ENCODE measurements at places on chromosomes 5 and 9.

GRCh38 chr9:124218987-124219461 lies 38.7 kb upstream of the NEK6 start:
- DNase-seq, result no peak

- no peak for DNase-seq
Observed at GRCh38 chr9:6183227-6183551, 32.4 kb upstream of the IL33 start.

DNA sequence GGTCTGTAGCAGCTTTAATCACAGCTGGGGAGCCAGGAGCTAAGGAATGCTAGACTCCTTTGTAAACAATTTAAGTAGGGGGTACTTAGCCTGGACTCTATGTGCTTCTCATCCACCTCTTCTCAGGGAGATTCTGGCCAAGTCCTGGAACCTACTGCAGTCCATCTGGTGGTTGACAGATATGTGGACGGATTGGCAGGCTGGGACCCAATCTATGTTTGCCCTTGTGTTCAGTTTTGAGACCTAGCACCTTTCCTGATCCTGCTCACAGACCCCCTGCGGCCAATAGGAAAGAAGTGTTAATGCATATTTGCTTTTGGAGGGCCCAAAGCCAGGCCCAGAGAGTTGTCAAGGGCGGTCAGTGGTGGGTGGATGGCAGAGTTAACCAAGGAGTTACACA lies 6.4 kb downstream of the SLC22A5 start:
- DNase-seq, result no peak

DNA sequence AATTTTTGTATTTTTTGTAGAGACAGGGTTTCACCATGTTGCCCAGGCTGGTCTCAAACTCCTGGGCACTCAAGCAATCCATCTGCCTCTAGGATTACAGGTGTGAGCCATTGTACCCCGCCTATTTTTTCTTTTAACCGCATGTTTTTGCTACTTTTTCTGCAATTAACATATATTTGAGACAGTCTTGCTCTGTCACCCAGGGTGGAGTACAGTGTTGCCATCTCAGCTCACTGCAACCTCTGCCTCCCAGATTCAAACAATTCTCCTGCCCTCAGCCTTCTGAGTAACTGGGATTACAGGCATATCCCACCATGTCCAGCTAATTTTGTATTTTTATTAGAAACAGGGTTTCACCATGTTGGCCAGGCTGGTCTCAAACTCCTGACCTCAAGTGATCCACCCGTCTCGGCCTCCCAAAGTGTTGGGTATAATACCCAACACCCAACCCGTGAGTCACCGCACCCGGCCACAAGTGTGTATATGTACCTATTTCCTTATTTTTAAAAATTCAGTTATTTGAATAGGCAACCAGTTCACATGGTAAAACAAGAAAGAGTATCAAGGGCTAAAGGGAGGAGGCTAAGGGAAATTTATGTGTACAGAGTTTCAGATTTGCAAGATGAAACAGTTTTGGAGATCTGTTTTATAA lies 13.3 kb downstream of the PHAX start:
- no peak for DNase-seq

GRCh38 chr9:17361378-17361777 lies 217.5 kb upstream of the SH3GL2 start:
- no peak for DNase-seq

GRCh38 chr9:99964336-99964735 lies 57.9 kb downstream of the STX17 start:
- DNase-seq, result no peak

- DNase-seq, result no peak
Observed at GRCh38 chr9:22512495-22512894, 65.9 kb downstream of the DMRTA1 start.

DNA sequence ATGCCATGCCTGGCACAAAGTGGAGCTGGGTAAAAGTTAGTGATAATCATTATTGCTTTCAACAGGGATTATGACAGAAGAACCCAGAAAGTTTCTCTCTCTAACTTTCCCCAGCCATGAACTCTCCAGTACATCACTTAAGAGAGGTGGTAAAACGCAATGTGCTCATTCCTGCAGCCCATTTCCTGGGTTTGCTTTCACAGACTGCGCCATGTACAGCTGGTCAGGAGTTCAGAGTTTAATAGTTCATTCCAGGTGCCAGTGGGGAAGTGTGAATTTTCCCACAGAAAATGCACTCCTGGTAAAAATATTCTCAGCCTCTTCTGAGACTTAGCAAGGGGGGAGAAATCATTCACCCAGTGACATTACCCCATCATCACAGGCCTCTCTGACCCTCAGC lies 35.5 kb downstream of the ADAM19 start:
- DNase-seq, result no peak

GRCh38 chr9:90142580-90142979 lies 500.0 kb downstream of the DIRAS2 start:
- no peak for DNase-seq

DNA sequence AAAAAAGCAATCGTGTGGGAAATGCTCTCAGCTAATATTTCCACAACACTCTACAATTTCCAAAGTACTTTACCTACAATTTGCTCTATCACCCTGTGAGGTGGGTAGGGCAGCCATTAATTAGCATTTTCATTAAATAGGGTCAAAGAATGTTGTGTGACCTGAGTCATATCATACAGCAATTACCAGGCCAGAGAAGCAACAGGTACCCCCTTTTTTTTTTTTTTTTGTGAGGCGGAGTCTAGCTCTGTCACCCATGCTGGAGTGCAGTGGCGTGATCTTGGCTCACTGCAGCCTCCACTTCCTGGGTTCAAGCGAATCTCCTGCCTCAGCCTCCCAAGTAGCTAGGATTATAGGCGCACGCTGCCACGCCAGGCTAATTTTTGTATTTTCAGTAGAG lies 108.8 kb upstream of the RETREG1 start:
- DNase-seq, result no peak

DNA sequence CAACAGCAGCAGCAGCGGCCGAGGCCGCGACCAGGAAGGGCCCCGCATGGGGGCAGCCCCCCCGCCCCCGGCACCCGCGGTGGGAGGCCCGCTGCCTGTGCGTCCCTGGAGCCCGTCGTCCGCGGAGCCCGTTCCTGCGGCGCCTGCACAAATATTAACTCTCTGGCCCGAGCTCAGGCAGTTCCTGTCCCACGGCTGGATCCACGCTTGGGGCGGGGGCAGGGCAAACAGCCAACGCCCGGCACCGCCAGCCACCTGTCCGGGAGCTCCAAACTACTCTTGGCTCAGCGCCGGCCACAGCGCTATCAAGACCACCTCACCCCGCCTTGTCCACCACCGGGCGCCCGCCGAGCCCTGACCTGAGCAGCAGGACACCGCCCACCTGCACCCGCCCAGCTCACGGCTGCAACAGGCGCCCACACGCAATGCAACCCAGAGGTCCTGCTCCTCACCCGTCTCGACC lies at the start of gene LRRC26:
LRRC26 (minus strand) TSS at position 156 of the 463 bp plus-strand sequence; CDS start at position 48, 108 bp downstream.
- DNase-seq, result no peak

DNA sequence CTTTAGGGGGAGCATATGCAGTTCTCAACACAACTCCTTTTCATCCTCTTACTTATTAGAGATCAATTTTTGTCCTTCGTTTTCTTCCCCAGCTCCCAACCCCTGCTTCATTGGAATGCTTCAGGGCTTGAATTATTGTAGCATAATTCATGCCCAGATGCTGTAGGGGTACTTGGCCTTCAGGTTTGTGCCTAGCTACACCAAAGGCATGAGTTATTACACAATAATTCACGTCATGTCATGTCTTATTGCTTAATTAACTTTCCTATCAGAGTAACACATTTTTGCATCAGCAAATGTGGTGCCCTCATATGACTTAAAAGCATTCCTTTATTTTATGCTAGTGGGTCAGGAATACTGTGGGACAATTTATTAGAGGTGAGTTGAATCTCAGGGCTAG lies 507.2 kb downstream of the NFIB start:
- no peak for DNase-seq

GRCh38 chr5:17232405-17232804 lies 15.0 kb downstream of the BASP1 start:
- no peak for DNase-seq

DNA sequence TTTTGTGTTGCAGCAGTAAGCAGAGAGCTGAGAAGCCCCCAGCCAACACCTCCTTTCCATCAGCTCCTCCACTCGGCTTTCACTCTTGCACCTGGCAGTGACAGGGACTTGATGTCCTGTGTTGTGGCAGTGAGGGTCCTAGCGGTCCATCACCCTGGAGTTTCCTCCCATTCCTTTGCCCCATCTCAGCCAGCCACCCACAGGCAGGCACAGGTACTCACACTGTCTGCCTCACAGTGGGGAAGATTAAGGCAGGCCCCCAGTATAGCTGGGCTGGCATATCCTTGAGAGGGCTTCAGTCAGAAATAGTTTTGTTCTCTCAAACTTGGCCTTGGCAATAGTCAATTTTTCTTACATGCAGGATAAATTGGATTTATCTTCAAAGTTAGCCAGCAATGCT lies 362.7 kb downstream of the GADD45G start:
- DNase-seq, result no peak

- DNase-seq, result no peak
Observed at GRCh38 chr5:173829826-173830225, 58.3 kb upstream of the CPEB4 start.

DNA sequence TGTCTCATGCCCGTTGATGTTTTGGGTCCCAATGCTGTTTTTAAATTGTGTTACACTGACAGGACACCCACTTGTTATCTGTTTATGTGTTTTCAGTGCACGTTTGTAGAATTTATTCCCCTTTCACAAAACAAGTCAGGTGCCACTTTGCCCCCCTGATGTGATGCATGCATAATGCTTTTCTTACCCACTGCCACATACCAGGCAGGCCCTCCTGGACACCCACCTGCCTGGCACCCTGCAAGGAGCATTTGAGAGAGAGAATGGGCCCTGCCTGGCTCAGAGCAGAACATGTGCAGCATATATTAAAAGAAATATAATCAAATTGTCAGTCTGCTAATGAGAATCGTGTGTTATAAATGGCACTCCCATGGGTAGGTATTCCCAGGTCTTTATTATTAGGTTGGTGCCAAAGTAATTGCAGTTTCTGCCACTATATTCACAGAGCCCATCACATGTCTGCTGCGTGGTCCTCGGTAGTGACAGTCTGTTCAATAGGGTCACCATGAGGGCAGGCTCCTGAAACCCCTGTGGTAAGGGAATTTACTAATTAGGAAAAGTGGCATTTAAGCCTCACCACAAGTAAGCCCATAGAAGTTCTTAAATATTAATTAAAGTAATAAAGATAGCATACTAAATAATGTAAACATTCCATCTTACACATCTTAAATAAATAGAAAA lies 52.2 kb upstream of the CKMT2 start:
- DNase-seq, result no peak

- DNase-seq, result peak; percentile 70
Observed at GRCh38 chr5:113487781-113488644, at the start of gene MCC. TSS of gene MCC (minus strand) at chr5:113488453.

DNA sequence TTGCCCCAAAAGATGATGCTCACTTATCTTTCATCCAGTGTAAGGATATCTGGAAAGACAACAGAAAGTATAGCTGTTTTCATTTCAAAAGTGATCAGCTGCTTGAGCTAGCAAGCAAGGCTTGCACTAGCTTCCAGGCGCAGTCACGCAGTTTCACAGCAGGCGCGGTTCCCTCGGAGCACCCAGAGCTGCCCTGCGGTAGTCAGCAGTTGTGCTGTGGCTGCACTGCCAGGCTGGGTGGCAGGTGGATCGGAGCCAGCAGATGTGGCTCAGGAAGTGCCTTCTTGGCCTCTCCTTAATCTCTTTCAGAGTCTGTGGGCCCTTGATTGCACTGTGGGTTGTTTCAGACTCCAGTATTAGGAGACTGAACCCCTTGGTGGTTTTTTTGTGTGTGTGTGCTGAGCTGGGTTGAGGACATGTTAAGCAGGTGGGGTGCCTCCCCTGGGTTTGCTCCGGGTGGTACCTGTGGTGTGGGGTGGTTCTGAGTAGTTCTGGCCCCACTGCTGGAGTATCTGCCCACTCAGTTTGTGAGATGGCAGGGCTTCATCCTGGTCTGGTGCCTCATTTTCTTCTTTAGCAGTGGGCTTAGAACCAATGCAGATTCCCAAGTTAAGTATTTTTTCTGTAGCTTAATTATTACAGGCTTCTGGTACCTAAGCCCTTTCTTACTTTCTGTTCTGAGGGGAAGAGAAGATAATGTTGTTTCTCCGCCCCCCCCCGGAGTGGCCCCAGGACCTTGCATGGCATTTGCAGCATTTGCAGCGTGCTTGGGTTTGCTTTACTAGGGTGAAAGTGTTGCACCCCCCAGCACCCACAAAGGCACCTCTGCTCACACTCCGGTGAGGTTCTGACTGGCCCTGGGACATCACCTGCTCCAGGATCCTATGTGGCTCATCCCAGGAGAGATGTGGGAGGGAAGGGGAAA lies 16.4 kb downstream of the TENT4A start:
- DNase-seq, result no peak

DNA sequence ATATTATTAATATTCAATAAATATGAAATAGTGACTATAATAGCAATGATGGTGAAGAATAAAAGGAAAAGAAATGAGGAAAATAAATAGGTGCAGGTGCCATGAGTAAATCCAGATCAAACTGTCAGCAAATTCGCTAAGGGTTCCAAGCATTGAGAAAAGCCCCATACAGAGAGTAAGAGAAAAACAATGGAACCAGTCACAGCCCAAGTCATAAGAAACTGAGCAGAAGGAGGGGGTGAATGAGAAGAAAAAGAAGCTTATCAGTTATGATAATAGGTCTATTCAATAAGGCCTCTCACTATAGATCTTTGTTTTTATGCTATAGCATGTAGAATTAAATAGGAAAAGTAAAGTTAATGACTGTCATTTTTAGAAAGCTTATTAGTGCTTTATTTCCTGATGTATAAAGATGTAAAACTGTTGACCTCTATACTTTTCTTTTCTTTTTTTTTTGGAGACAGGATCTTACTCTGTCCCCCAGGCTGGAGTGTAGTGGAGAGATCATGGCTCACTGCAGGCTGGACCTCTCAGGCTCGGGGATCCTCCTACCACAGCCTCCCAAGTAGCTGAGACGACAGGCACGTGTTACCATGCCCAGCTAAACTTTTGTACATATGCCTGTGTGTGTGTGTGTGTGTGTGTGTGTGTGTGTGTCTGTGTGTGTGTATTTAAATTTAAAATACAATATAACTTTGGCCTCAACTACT lies 72.4 kb downstream of the FYB1 start:
- no peak for DNase-seq

- DNase-seq, result no peak
Observed at GRCh38 chr9:128245421-128246151, 30.2 kb downstream of the GOLGA2 start.

DNA sequence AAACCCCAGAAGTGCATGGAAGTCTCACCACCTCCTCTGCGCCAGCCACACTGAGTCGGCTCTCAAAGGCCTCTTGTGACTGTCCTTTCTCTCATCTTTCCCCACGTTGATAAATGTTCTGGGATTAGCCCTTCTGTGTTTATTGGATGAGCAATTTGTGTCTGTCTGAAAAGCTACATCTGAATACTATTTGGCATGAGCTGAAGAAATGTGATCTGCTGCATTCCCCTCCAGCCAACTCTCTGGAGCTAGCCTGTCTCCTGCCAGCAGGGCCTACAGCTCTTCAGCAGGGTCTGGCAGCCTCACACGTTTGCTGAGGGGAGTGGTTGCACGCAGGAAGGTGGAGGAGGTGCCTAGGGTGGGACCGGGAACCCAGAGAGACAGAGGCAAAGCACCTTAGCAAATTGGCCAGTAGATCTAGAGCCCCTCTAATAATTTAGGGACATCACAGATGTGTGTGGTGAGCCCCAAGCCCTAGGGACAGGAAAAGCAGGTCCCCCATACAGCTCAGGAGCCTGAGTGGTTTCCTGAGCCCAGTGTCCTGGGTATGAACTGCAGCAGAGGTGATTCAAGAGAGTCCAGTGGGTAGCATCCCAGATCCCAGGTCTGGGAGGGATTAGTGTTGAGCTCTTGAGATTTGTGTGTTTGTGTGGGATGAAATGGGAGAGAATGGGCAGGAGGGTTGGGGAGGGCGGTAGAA lies 20.5 kb upstream of the B4GALT1 start:
- no peak for DNase-seq
